ENCODE measurements at places on chromosomes 7 and 10.
A peak's percentile ranks its signal among the peaks of the same experiment; 100 is the strongest.

DNA sequence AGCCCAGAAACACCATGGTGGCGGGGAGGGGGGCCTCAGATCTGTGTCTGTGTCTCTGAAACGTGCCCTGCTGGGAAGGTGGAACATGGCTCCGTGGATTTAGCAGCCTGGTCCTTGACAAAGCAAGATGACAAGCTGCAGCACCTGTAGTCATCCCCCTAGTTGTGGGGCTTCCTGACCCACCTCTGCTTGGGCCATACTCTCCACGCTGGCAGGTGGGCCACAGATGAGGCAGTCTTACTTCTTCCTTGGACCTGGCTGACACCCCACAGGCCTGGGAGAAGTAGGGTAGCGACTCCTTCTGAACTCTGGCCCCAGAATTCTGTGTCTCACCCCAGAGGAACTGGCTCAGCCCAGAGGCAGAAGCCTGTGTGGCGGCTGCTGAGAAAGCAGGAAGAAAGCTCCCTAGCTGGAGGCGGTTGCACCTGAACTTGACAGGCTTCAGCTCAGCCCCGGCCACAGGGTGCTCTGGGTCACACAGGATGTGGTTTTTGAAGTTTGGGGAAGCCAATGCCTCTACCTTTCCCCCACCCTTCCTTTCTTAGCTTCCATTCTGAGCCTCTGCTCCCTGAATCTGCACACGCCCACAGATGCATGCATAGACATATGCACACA is 113.9 kb downstream of the ABLIM1 start:
- peak; percentile 71 for DNase-seq

DNA sequence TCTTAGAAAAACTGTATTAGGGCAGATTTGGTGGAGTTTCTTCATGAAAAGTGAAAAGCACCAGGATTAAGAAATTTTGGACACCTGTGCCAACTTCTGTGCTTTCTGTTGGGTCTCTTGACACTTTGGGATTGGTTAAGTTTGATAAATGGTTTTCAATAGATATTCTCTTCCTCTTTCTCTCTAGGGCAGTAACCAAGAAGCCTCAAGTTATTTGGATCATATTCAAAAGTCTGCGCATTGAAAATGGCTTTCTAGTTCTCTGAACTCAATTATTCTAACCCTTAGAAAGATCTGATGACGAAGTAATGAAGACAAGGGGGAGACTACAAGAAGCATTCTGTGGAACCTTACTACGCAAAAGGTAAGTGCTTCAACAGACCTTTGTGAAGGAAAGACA is 144.0 kb upstream of the CCDC6 start:
- DNase-seq: no peak

DNA sequence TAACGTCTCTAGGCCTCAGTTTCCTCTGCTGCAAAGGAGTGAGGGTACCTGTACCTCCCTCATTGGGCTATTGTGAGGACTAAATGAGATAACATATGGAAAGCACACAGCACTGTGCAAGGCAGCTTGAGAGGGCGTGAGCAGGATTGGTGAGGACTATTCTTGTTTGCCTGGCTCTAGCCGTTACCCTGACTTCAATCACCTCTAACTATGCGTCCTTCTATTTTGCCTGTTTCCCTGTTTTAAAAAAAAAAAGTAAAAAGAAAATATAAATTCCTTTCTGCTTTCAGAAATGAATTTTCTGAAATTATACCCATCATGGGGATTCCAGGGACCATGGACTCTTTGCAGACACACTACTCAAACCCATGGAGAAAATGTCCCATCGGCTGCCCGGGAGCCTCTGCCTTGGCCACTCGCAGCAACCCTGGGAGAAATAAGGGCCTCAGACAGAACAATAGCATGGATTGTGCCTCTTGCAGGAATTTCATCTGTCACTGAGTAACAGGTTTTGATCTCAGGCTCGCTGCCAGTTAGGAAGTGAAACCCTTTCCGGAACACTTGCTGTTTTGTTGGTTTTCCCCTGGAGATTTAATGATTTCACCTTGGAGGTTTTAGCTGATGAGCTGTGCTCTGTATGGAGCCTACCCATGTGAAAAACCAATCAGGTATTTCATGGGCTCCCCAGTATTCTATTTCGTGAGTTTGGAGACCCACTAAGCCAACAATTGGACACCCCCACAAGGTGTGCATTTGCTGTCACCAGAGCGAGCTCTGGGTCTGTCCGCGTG is 55.6 kb downstream of the STEAP1B start:
- no peak for DNase-seq

DNA sequence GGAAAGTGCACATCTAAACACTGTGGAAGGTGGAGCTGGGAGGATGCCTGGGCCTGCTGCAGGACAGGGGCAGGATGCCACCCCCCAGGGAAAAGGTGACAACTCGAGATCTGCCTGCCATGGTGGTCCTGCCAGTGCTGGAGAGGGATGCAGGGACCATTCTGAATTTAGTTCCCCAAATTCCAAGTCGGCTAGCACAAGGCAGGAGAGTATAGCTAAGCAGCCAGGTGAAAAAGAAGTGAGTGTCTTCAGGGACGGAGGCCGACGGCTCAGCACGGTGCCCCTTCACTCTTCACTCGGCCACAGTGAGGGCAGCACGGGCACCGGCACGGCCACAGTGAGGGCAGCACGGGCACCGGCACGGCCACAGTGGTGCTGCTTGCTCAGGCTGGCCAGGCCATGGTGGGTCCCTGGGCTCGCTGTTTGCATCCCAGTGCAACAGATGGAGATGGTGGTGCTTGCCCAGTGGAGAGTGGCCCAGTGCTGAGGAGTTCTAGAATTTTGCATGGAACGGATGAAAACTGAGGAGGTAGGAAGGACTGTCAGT is 161.3 kb upstream of the SHH start:
- no peak for DNase-seq

GRCh38 chr10:21527598-21528235 is 2.2 kb upstream of the SKIDA1 start:
- no peak for DNase-seq

DNA sequence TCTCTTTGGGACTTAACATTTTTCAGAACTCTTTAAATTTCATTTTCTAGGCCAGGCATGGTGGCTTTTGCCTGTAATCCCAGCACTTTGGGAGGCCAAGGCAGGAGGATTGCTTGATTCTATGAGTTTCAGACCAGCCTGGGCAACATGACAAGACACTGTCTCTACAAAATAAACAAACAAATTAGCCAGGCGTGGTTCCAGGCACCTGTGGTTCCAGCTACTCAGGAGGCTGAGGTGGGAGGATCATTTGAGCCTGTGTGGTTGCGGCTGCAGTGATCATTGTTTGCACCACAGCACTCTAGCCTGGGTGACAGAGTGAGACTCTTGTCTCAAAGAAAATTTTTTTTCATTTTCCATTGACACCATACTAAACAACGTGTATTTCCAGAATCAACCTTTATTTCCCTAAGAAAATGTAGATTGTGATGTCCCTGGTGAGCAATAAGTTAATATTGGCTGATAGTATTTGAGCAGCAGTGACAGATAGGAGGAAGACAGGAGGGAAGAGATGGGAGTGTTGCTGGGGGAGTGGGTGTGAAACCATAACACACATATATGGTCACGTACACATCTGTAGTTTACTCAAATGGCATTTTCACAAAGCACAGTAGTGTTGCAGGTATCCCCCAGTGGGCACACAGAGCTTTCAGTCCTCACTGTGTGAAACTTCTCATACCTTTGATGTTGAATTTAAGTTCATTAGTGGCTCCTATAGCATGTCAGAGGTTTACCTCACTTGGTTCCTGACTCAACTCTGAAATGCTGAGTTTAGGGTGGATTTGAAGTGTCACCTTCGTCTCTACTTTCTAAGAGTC is 205.6 kb downstream of the AUTS2 start:
- no peak for DNase-seq

DNA sequence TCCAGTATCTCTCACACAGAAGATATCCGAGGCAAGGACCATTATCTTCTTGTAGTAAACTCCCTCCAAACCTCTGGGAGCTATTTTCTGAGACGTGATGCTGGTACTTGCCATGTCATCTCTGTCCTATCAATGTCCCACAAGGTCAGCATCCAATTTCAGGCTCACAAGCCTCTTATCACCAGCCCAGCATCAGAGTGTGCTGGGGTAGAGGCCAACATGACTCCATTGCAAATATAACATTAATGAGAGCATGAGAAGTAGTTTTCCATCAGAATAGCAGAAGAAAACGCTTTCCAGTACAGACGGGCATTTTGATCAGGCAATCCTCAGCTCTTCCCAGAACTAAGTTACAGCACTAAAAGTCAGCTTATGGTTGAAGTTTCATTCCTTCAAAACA is 5.6 kb downstream of the MORN4 start:
- DNase-seq: no peak

DNA sequence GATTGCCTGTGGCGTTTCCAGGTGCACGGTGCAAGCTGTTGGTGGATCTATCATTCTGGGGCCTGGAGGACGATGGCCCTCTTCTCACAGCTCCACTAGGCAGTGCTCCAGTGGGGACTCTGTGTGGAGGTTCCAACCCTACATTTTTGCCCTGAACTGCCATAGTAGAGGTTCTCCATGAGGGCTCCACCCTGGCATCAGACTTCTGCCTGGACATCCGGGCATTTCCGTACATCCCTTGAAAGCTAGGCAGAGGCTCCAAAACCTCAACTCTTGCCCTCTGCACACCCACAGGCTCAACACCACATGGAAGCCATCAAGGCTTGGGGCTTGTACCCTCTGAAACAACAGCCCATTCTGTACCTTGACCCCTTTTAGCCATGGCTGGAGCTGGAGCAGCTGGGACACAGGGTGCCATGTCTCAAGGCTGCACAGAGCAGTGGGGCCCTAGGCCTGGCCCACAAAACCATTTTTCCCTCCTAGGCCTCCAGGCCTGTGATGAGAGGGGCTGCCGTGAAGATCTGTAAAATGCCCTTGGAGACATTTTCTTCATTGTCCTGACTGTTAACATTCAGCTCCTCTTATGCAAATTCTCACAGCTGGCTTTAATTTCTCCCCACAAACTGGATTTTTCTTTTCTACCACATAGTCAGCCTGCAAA is 10.0 kb upstream of the FGL2 start:
- no peak for DNase-seq

DNA sequence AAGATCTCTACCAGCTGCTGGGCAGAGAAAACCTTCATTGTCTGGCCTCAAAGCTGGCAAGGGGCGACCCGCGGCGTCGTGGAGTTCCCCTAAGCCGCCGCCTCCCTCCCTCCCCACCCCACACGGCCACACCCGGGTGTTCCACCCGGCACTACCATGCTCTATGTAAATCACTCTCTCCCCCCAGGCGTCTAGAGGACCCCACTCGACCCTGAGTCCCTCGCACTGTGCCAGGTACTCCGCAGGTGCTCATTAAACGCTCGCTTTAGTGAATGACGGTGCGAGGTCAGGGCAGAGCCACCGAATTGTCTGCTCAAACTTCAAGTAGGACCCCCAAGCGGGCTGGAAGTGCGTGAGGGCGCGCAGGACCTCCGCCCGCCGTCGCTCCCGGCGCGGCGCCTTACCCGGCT is 628 bp downstream of the PARP12 start:
- DNase-seq: peak; percentile 67

DNA sequence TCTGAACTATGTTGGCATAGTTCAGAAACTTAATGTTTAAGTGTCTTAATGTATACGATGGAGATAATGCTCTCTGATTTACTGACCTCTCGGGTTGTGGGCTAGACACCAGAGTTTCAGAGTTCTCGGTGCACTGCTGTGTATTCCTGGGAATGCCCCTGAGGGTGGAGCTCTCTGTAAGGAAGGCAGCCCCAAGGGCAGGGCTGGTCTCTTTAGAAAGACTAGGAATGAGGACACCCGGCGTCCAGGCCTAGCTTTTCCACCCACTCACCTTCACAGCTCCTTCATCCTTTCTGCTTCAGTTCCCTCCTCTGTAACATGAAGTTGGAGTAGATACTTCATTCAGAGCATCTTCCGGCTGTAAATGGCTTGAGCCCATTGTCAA is 536.6 kb upstream of the GALNT17 start:
- DNase-seq: no peak

- no peak for DNase-seq
These were observed 68.0 kb upstream of the PRR15 start for GRCh38 chr7:29495653-29496052.

- DNase-seq: no peak
These were observed 160.4 kb upstream of the RHEB start for GRCh38 chr7:151679881-151680612.

DNA sequence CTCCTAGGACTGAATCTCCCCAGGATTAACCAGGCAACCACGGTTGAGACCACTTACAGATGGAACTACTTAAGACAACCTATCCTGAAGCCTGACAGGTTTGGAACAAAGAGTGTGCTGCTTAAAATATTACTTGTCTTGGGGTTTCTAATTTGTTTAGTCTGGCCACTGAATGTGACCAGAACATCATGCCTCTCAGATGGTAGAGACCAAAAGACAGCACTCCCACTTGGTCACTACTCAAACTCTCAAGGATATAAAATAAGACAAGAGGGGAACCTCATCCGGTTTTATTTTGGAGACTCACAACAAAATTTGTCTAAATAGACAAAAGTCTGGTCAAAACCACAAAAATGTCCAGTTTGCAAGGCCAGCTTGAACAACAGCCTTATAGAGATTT is 15.3 kb downstream of the MRPL32 start:
- DNase-seq: no peak

DNA sequence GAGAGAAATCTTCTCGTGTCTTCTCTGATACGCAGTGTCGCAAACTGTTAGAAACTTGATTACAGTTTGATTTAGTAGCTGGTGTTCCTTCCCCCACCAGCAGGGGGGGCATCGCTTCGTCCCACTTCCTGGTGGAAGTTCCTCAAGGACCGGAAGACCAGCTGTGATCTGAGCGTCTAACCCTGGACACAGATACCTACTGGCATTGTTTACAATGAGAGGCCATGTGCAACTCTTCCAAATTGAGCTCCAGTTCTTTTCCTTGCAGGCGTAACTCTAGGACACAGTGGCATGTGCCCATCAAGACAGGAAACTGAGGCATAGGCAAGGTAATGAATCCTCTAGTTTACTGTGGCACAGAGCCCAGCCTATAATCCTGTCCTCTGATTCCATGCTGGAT is 219.0 kb downstream of the CCDC3 start:
- peak; percentile 34 for DNase-seq

DNA sequence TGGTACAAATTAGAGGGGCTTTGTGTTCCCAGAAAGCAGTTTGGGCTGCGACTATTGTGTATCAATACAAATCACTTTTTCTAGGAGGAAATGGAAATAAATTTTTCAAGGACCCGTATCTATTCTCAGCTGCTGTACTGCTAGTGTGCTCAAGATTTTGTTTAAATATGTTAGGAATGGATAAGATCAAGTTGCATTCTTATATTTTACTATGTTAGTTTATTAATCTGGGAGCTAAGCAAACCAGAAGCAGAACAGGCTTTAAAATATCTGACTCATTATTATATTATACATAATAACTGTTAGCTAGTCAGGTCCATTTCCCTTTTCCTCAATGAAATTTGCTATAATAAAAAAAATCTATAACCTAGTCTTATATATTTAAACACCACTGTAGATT is 11.1 kb upstream of the GLCCI1 start:
- DNase-seq: no peak

GRCh38 chr7:4129481-4130122 is 552.5 kb upstream of the FOXK1 start:
- no peak for DNase-seq

- no peak for DNase-seq
These were observed 146.8 kb downstream of the PKD1L1 start for GRCh38 chr7:47801423-47801822.
